Stimulated activated CD8-positive, alpha-beta memory T cell treated with anti-CD3 and anti-CD28 coated beads, Interleukin-12 subunit alpha, Interleukin-12 subunit beta, amount 100 ng/mL, for 1 hour (primary cell): ENCODE measurements at places on chromosomes 7 and 10.
A peak's percentile ranks its signal among the peaks of the same experiment; 100 is the strongest.

GRCh38 chr10:133308421-133309099, at the start of the genes TUBGCP2 and ZNF511:
Gene TUBGCP2, minus strand, starts transcription at chr10:133308872. Its CDS starts 5,931 bp downstream, at chr10:133302941.
Gene ZNF511, plus strand, starts transcription at chr10:133308914. Its CDS starts 30 bp downstream, at chr10:133308944.
- peak; percentile 82 for DNase-seq

GRCh38 chr7:95723583-95724180, 48.7 kb upstream of the DYNC1I1 start:
- DNase-seq: no peak

GRCh38 chr10:14656052-14656730, 118.5 kb downstream of the FAM107B start:
- DNase-seq: no peak

DNA sequence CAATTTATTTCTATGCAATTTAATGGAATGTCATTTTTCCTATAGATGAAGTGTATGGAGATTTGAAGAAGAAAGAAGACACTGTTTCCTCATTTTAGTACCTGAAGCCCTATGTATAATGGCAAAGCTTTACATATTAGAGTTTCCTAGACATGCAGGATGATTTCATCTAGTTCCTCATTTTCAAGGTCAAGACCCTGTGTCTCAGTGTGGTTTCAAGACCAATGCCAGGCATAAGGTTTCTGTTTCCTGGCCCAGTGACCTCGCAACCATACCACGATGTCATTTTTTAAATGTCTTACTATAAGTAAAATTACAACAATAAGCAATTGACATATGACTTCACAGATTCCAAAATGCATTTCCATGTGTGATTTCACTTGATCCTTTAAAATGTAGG, 336.5 kb upstream of the PRKCQ start:
- DNase-seq: no peak

GRCh38 chr7:17939211-17939605, 1.1 kb downstream of the SNX13 start:
- DNase-seq: no peak

DNA sequence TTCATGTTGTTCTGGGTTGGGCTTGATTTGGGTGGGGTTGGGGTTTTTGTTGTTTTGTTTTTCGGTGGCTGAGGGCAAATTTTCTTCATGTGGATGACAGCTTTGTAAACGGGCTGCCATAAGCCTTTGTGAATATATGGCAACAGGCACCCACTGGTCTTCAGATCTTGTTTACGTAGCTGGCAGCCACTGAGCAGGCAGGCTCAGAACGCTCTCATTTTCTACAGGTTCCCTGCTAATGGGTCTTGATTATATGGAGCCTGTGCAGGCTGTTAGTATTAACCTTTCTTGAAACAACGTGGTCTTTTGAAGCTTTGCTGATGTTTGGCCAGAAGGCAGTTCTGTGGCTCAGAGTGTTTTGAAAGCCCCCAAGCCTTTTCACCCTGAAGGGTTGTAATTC, 199.7 kb downstream of the TNS3 start:
- no peak for DNase-seq

GRCh38 chr10:20058135-20058534, 241.9 kb downstream of the PLXDC2 start:
- DNase-seq: no peak

DNA sequence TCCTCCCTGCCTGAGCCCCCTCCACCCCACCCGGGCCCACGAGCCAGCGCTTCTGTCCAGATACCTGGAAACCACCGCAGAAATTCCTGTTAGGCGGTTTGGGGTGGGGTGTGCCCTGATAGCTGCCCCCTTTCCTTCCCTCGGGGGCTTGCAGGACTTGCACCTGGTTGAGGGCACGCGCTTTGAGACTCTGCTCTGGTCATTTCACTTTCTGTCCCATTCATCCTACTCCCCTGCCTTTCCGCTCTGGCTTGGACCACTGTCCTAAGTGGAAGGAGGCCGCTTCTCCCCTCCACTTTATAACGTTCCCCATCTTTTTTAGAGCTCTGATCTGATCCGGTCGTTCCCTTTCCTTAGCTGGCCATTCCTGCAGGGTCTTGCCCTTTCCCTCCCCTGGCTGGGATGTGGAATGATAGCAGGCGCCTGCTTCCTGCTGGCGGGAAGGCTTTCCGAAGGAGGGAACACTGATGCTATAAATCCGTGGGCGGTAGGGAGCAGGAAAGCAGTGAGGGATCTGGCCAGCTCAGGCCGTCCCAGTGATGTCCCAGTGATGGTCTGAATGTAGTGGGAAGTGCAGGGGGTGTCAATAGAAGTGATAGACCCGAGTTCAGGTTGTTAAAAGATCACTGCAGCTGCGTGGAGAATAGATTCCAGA, 852 bp upstream of the PRKAR1B start:
- no peak for DNase-seq

- no peak for DNase-seq
These were observed 15.9 kb downstream of the TMEM176B start for GRCh38 chr7:150784120-150784736.

DNA sequence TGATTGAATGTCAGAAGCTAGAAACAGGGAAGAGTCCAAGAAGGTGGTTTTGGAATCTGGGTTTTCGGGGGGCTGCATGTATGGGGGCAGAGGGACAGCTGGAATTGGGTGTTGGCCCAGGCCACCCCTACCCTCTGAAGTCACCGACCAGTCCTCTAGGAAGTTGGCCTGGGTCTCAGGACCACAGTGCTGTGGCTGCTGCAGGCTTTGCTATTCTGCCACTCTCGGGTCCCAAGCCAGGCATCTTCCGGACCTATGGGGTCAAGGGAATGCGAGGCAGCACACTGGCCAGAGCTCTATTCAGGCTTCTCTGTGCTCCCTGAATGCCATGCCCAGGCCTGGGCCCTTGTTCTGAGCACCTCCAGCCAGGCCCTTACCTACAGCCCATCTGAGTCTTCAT, 13.2 kb downstream of the FGF8 start:
- DNase-seq: no peak

GRCh38 chr7:35255443-35256255, 1.7 kb upstream of the TBX20 start:
- DNase-seq: no peak

DNA sequence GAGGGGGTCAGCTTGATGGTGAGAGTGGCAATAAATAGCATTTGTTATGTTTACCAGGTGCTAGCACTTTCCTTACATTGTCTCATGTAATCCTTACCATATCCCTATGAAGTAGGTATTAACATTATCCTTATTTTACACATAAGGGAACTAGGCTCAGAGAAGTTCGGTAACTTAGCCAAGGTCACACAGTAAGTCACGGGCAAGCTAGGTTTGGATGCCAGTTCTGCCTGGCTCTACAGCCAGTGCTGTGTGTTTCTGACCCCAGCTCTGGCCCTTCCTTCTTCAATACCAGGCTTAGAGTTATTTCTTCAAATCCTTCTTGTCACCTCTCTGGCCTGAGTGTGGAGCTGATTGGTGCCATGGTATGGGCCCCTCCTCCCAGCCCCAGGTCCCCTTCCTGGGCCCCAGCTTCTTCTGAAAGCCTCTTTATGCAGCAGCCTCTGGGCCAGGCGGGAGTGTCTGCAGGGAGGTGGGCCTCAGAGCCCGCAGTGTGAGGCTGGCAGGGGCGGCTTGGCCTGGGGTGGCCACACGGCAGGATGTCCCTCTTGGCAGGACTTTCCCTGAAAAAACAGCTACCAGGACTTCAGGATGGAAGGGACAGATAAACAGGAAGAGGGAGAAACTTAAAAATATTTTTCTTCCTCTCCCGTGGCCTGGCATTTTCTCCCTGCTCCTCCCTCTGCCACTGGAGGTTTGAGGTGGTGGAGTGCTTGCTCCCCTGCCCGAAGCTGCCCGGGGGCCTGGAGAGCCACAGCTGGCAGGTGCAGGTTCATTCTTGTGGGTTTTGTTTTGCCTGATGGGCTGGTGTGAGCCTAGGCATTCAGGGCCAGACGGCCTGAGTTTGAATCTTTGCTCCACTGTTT, 20.6 kb downstream of the PALD1 start:
- no peak for DNase-seq

- no peak for DNase-seq
These were observed 456.0 kb downstream of the SORCS1 start for GRCh38 chr10:106708506-106708905.

GRCh38 chr7:134353411-134353810, 36.7 kb upstream of the SLC35B4 start:
- DNase-seq: no peak

DNA sequence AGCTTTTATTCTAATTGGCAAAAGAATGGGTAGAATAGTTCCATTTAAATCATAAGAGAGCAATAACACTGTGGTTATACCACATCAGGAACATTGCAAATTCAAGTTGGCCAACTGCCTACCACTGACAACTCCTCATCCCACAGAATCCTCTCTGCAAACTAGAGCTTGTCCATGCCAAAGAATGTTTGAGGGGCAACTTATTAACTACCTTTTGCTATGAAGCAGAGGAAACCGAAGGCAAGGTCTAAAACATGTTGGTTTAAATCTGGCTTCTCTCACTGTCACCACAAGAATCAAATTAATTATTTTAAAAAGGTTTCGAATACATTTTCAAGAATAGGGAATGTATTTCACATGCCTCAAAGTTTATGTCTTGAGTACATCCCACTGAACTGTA, 36.0 kb downstream of the RHOBTB1 start:
- DNase-seq: no peak

DNA sequence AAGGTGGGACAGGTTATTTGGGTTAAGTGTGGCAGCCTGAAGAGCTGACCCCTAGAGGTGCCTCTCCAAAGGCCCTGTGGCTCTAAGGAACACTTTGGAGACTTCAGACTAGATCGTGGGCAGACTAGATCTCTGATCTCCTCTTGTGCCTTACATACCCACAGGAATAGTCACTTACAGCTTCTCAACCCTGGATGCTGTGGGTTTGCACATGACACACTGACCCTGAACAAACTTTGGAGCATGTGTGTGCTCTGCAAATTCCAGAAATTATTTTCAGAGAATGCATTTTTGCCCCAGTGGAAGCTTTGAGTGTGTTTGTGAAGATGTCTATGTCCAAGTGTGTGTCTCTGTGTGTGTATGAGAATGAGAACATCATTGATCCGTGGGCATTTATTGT, 119.6 kb downstream of the EMX2 start:
- no peak for DNase-seq

GRCh38 chr10:29530112-29530976, 104.4 kb downstream of the SVIL start:
- no peak for DNase-seq

- DNase-seq: no peak
These were observed 106.2 kb downstream of the PLXDC2 start for GRCh38 chr10:19922236-19922963.

GRCh38 chr10:21675157-21675796, 141.2 kb downstream of the MLLT10 start:
- DNase-seq: peak; percentile 10

- DNase-seq: no peak
These were observed 212.0 kb downstream of the MAGI2 start for GRCh38 chr7:79241288-79242060.
